Thoracic aorta (tissue), 2 donors: ENCODE measurements at places on chromosomes 16 and 17.

DNA sequence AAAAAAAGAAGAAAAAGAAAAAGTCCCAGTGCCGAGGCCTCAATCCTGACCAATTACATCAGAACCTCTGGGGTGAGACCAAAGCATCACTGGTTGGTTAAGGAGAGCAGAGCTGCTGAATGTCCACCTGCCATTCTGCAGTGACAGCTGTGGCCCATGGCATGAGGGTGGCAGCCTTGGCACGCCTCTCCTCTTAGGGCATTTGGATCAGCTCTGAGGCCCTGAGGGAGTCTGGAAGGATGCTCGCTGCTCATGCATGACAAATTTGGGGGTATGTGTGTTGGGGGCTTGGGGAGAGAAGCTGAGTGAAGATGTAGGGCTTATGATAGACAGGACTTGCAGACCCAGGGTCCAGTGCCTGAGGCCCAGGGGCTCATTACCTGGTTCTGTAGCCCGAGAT, 26.3 kb downstream of the MYLK3 start:
- no peak for DNase-seq

DNA sequence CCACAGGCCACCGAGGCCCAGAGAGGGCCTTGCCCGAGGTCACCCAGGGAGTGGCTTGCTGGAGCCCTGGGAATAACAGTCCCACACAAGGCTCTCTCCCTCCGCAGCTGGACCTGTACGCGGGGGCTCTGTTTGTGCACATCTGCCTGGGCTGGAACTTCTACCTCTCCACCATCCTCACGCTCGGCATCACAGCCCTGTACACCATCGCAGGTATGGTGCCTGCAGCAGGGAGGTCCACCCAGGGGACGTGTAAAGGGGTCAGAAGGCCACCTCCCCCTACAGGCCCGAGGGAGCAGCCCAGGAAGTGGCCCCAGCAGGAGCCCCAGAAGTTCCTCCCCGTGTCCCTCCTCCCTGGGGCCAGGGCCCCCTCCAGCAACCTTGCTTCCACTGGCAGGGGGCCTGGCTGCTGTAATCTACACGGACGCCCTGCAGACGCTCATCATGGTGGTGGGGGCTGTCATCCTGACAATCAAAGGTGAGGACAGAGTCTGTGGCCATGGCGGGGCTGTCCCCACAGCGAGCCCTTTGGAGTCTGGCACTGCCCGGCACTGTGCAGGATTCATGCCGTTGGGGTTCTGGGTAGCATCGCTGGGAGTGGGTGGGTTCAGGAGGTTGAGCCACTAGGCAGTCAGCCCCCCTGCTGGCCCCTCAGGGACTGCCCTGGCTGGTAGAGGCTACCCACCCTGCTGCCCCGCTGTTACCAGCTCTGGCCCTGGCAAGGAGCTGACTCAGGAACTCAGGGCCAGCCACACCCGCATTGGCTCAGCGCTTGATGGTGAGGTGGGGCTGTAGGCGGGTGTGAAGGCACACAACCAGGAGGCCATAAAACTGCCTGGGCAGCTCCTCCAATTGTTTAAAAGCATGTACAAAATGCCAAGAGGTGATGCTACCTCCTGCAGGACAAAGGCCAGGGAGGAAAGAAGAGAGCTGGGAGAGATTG, 17.3 kb downstream of the SLC5A10 start:
- DNase-seq, result no peak

DNA sequence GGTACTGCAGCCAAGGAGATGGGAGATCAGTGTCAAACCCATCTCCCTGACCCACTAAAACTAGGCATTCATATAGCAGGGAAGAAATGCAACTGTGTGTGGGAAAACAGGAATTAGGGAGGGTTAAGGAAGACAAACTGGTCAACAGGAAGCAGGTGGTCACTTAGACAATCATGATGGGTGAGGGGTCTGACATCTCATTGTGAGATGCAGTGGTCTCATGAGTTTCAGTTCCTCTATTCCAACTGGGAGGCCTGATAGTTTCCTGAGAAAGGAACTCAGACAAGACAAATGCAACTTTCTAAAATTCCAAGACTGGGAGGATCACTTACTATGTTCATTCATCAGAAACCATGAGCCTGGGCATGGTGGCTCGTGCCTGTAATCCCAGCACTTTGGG, 361.4 kb upstream of the C16orf82 start:
- DNase-seq, result no peak

- DNase-seq, result no peak
These were observed 214.6 kb upstream of the SALL1 start for GRCh38 chr16:51365715-51366114.

- no peak for DNase-seq
These were observed 771.6 kb upstream of the CA10 start for GRCh38 chr17:52930145-52930544.
